Cardiac muscle cell (in vitro differentiated cells and primary cell): ENCODE measurements at places on chromosomes 12 and 14.

DNA sequence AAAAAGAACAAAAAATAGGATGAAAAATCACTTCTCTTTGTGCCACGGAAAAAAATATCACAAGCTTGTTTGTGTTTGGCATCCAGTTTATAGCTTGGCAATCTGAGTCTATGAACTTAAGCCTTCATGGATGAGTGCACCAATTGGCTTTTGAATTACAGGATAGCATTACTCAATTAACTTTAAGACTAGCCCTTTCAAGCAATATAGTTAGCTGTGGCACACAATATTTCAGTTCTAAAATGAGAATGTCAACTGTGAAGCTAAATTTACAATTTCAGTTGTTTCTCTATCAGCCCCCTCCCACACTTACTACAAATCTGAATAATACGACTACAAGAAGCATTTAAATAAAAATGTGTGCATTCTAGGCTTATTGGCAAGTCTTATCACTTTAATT, 8.3 kb downstream of the RERG start:
- no peak for DNase-seq

DNA sequence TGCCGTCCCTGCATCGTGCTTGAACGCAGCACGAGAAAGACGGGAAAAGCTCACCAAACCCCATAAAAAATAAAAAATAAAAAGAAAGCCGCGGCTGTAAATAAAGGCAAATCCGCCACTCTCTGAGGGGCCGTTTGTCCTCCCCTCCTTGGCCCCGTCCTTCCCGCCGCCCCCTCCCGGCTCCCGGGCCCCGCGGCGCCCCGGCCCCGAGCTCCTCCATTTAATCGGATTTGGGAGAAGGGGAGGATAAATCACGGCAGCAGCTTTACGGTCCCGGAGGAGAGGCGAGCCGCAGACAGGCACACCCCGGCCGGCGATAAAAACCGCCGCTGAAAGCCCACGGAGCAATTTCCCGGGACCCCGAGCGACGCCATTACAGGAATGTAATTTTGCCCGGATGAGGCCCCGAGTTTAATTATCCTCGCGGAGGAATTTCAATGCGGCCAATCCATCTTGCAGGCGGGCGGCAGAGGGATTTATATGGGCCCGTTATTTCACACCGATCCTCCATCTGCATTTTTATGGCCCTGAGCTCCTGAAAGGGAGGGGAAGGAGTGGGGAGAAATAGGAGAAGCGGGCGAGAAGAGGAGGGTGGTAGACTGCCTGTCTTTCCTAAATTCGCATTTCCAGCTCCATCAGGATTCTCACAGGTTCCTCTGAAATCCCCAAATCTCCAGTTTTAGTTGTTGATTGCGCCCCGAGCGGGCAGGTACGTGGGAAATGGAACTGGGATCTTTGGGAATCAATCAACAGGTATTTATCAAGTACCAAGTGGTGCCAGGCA, 1.3 kb upstream of the ATP5MC2 start:
- DNase-seq = peak; percentile 28

- no peak for DNase-seq
These were observed 263.5 kb upstream of the USP15 start for GRCh38 chr12:61996717-61997116.

GRCh38 chr14:69690042-69690441, 76.9 kb upstream of the SRSF5 start:
- DNase-seq = no peak

DNA sequence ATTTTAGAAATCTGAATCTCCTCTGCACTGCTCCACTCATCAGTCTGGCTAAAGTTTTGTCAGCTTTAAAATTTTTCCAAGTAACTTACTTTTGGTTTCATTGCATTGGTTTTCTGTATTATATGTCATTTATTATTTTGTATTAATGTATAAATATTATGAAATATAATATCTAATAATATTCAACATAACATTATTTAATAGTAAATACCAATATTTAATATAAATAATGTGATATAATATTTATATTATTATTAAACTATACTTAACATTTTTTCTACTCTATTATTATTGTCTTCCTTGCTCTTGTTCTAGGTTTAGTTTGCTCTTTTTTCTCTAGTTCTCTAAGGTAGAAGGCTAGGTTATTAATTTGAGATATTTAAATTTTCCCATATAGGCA, 512.1 kb downstream of the AACS start:
- DNase-seq = no peak
